ENCODE measurements at places on chromosomes 12 and 14.

- no peak for DNase-seq
Observed at GRCh38 chr12:9378430-9378835, 170.2 kb upstream of the PZP start.

DNA sequence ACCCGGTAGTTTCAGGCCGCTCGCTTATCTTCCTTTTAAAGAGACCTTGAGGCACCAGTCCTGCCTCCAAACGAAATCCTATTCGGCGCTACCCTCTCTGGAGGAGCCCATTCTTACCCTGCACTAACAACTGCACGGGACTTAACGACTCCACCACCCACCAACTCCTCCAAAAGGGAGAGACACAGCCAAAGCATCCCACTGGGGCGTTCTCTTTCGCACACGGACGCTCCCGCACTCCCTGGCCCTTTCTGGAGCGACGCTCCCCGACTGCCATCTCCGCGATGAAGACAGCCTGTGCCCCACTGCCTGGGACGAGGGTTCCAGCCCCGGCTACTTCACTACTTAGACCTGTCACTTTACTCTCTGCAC lies 650 bp downstream of the GALC start:
- no peak for DNase-seq

- no peak for DNase-seq
Observed at GRCh38 chr12:22332202-22332601, 2.3 kb downstream of the ST8SIA1 start.

DNA sequence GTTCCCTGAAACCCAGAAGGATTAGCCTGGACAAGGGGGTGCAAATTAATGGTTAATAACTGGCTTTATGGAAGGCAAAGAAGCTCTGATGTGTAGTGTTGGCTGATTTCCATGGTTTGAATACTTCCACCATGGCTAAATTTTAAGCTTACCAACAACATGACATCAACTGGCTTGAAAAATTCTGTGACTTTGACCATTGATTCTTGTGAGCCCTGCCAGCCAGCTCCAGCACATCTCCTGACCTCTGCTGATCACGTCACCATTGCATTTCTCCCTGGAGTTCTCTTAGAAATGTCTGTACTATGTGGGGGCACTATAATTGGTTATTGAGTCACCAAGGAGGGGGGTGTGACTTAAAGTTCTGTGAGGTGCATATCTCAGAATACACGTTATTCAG lies 171.2 kb downstream of the MYRFL start:
- DNase-seq: no peak

- peak; percentile 3 for DNase-seq
Observed at GRCh38 chr14:81831128-81831820, 297.6 kb upstream of the SEL1L start.

DNA sequence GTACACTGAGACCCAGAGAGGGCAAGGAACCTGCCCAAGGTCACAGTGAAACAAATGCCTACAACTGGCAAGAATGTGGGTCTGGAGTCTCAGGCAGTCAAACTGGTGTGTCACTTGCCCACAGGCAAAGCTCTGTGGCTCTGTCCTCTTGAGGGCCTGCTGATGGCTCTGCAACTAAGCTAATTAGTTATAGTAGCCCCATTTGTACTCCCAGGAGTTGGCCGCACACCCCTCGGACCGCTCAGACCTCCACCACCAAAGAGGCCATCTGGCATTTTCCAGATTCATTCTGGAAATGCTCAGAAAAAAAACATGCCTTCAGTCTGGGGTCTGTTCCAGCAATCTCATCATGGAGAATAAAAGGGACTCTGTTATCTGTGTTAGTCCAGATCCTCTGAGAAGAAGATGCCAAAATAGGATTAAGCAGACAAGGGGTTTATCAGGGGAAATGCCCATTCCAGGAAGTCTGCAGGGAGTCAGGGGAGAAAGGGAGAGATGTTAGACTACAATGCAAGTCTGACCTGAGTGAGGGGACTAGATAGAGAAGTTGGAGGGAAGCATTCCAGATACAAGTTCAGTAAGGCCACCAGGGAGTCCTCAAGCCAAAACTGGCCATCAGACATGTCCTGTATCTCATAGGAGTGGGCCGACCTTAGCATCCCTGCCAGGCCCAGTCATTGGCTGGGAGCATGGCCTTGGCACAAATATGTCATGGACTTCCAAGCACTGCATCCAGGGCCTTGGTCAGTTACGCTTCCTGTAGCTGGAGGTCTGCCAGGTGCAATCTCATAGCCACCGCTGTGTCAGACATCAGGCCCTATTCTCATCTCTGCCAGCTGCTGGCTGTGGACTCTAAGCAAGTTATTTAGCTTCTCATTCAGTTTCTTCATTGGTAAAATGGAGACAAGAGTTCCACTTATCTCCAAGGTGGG lies 15.4 kb upstream of the OAS1 start:
- DNase-seq: no peak

GRCh38 chr12:69070319-69071090 lies 137.5 kb upstream of the CPM start:
- DNase-seq: peak; percentile 69

GRCh38 chr12:115572440-115572839 lies 705.1 kb downstream of the MED13L start:
- DNase-seq: peak; percentile 8
